SIG-M5 (cell line): ENCODE measurements at places on chromosomes 13 and 19.

GRCh38 chr19:57934820-57935665 is at the start of gene ZNF418:
TSS of gene ZNF418 (minus strand) at chr19:57935402. CDS start at chr19:57933822, 1,580 bp downstream.
- no peak for DNase-seq

DNA sequence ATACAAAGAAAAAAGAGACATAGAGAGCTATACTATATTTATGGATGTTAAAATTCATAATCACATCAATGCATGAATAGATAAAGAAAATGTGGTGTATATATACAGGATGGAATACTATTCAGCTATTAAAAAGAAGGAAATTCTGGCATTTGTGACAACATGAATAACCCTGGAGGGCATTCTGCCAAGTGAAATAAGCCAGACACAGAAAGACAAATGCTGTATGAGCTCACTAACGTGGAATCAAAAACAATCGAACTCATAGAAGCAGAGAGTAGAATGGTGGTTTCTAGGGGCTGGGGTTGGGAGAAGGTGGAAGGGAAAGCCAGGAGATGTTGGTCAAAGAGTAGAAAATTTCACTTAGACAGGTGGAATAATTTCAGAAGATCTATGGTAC is 24.0 kb downstream of the UTP14C start:
- DNase-seq, result no peak

- DNase-seq, result no peak
Observed at GRCh38 chr19:23777216-23777615, 18.5 kb upstream of the ZNF681 start.

- DNase-seq, result no peak
Observed at GRCh38 chr13:46278474-46278873, 66.7 kb downstream of the LRRC63 start.

DNA sequence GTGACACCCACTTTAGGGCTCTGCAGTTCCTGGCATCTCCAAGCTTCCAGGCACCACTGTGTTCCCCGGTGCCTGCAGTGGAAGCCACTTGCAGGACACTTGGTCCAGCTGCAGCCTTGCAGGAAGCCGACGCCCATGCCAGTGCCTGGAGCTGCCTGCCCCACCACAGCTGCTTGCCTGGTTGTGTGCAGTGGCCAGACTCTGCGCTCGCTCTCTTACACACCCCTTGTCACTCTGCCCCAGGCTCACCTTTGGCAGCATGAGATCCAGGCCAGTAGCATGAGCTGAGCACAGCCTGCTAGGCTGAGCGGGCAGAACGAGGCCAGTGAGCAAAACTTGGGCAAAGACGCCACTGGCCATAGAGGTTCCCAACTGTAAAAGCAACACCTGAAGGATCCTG is 57.7 kb downstream of the SLITRK1 start:
- no peak for DNase-seq

GRCh38 chr13:33119856-33120543 is 103.8 kb downstream of the KL start:
- no peak for DNase-seq

DNA sequence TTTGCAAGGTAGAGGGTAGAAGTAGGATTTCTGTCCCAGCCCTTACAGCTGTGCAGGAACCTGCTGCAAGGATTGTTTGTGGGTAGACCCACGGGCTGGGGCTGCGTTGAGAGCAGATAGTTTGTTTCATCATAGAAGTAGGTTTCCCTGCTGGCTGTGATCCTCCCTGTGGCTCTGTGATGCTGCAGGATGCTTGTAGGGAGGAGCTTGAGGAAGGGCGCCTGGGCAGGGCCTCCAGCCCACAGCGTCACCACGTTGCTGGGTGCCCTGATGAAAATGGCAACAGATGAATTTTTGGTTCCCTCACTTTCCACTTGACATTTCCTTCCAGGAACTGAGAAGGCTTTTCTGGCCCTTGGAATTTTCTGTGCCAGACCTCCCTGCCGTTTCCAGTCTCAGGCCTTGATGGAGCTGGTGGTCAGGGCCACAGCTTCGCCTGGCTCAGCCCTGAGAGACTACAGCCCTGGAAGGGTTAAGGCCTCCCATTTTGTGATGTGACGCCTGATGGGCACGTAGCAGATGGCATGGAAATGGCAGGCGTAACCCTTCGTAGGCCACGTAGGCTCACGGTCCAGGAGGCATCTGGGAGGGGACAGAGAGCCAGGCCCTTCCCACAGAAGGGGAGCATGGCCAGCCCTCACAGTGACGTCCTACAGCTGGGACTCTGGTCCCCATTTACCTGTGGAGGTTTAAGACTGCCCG is 42.2 kb downstream of the GATAD2A start:
- no peak for DNase-seq

- DNase-seq, result no peak
Observed at GRCh38 chr19:7292352-7292949, 1.8 kb downstream of the INSR start.

DNA sequence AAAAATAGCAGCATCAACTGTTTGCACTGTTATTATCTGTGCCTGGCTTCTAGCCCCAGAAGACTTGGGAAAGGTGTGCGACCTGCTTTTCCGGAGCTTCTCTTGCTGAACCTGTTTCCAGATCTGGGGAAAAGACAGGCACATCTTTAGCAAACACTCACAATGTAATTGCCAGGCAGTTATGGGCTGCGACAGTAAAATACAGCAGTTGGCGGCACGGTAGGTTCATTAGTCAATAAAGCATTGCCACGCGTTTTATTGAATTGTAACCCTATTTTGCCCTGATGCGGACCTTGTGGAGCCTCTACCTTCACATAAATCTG is 223.7 kb upstream of the TSHZ3 start:
- no peak for DNase-seq

- no peak for DNase-seq
Observed at GRCh38 chr13:50457415-50458393, 385.8 kb downstream of the DLEU7 start.

GRCh38 chr13:99151516-99151915 is 49.1 kb upstream of the UBAC2 start:
- DNase-seq, result no peak

DNA sequence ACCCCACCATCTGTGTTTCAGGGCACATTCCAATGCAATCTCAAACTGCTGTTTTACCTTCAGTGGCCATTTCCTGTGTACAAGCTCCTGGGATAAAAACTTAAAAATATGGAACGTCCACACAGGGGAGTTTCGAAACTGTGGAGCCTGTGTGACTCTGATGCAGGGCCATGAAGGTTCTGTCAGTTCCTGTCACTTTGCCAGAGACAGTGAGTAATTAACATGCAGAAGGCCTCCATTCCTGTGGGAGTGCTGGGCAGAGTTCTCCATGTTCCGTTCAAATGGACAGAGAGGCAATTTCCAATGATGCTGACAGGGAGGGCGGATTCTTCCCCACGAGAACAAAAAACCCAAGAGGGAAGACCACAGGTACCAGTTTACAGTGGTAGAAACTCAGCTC is 24.4 kb downstream of the WDR88 start:
- DNase-seq, result no peak
